ENCODE measurements at places on chromosomes 12 and 14. TPM values are rescaled to one million over a fixed set of nuclear protein-coding genes. Genes with fewer than 3 reads are reported as not detected.

Gene SLC38A4
- total RNA-seq: under 0.01 TPM

Gene CLMN
- total RNA-seq: 30.3 TPM

Gene KCNMB4
- total RNA-seq: 1.0 TPM

Gene KLRD1
- 4.1 TPM for total RNA-seq

Gene HHIPL1
- total RNA-seq: 1.8 TPM
